ENCODE measurements at places on chromosomes 1 and 21. TPM values are rescaled to one million over a fixed set of nuclear protein-coding genes. Genes with fewer than 3 reads are reported as not detected.

The CLDN17 gene
- not detected for total RNA-seq

- H3K4me1 ChIP-seq, result no peaks in the 10 kb centered on the region
- no peaks in the 10 kb centered on the region for H3K27me3 ChIP-seq
- H3K27ac ChIP-seq, result no peak overlapping the region
- peaks cover 13% of the 10 kb centered on the region for H3K36me3 ChIP-seq
- no peak overlapping the region for H3K4me3 ChIP-seq
Measured at GRCh38 chr1:51719146-51719545, 102.3 kb downstream of the OSBPL9 start.

- H3K4me3 ChIP-seq, result no peak overlapping the region
- peaks cover 2% of the 10 kb centered on the region for H3K36me3 ChIP-seq
- peaks cover 40% of the 10 kb centered on the region for H3K4me1 ChIP-seq
- no peak for DNase-seq
- no peaks in the 10 kb centered on the region for H3K27me3 ChIP-seq
Measured at GRCh38 chr1:167197692-167198091, 23.0 kb upstream of the POU2F1 start.

DNA sequence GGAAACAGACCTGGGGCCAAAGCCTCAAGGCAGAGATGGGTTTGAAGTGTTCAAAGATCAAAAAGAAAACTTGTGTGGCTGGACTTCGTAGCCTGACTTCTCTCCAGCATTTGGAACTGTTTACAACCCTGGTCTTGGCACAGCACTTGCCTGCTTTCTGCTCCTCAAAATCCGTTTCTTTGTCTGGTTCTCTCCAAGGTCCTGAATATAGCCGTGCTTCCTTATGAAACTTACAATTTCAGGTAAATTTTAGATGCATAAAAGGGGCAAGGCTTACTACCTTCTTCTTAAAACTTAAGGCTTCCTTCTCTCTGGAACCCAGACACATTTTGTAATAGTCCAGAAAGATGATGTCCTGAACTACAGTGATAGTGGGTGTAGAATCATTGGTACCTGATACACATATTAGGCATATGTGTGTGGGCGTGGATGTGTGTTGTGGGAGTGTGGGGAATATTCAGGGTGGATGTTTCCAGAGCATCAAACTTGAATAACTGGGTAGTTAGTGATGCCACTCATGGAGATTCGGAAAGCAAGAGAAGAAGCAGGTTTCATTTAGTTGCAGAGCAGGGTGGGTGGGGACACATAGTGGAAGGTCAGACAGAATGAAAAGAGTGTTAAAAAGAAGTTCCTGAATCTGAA, 26.4 kb upstream of the FAM78B start:
- H3K36me3 ChIP-seq, result no peaks in the 10 kb centered on the region
- no peak overlapping the region for H3K4me3 ChIP-seq
- no peak for DNase-seq
- H3K27me3 ChIP-seq, result no peaks in the 10 kb centered on the region
- no peaks in the 10 kb centered on the region for H3K4me1 ChIP-seq

The NCAM2 gene
- 135 TPM for total RNA-seq

DNA sequence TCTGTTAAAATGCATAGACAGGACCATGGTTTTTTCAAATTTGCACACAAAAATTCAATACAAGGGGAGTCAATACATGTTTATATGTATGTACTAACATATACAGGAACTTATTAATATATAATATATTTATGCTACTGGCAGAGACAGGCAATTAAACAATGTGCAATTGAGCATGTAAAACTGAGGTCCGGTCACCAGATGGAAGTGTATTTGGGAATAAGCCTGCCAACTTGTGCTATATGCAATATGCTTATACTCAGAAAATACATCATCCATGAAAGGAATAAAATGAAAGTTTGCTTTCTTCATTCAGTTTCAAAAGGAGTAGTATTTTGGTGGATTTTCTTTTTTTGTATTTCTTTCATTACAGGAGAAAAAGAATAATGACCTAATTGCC, 640.2 kb upstream of the CXADR start:
- no peaks in the 10 kb centered on the region for H3K4me1 ChIP-seq
- H3K27ac ChIP-seq, result no peak overlapping the region
- no peaks in the 10 kb centered on the region for H3K27me3 ChIP-seq
- H3K36me3 ChIP-seq, result peaks cover under 1% of the 10 kb centered on the region
- no peak overlapping the region for H3K4me3 ChIP-seq
- DNase-seq, result no peak

GRCh38 chr1:73042403-73042802, 760.1 kb upstream of the NEGR1 start:
- H3K27ac ChIP-seq, result no peak overlapping the region
- DNase-seq, result no peak
- H3K4me3 ChIP-seq, result no peak overlapping the region
- no peaks in the 10 kb centered on the region for H3K36me3 ChIP-seq
- H3K27me3 ChIP-seq, result no peaks in the 10 kb centered on the region

DNA sequence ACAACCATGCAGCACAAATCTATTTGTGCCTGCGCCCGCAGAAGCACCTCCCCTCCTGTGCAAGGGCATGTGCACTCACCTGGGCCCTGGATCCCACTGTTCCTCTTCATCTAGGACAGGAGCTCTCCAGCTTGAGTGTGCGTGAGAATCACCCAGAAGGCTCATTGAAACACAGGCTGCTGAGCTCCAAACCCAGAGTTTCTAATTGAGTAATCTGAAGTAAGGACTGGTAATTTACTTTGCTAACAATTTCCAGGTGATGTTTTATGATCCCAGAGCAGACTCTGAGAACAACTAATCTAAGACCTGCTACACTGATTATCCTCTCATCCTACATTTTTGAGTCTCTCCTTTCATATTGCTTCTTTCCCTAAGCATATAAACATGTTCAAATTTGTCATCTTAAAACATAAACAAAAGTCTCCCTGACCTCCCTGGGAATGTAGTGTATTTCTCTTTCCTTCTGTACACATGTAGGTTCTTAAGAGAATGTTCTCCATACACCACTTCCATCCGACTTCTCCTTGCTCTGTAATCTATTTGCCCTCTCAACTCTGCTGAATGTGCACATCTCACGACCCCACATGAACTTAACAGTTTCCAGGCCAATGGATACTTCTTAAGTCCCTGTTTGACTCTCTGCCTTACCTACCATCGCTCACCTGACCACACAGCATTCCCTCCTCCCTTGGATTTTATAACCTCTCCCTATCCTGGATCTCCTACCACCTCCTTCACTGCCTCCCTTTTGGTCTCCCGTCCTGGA, 522.5 kb downstream of the SMYD3 start:
- H3K27ac ChIP-seq, result no peak overlapping the region
- H3K36me3 ChIP-seq, result no peaks in the 10 kb centered on the region
- H3K4me3 ChIP-seq, result no peak overlapping the region
- H3K4me1 ChIP-seq, result peaks cover 33% of the 10 kb centered on the region
- H3K27me3 ChIP-seq, result no peaks in the 10 kb centered on the region
- no peak for DNase-seq

DNA sequence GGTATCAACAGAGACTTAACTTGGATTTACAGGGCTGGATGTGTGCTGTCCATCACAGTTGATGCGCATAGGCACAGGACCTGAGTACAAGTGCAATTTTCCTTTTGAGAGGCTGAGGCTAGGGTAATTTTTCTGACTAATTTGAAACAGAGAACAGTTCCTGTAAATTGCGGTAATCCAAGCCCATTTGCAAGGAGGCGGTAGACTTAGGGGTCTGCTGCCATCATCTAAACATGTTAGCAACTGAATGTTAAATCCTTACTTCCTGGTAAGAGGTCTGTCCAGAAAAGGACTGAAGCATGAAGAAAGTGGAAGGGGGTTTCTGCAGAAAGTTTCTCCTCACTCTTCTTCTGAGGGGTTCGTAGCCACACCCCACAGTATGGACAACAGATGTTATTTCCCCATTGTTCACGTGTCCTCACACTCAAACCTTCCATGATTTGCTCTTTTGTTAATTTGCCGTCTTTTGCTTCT, 23.7 kb upstream of the C1orf198 start:
- DNase-seq, result no peak
- no peaks in the 10 kb centered on the region for H3K27me3 ChIP-seq
- peaks cover 35% of the 10 kb centered on the region for H3K4me1 ChIP-seq
- H3K36me3 ChIP-seq, result no peaks in the 10 kb centered on the region
- H3K27ac ChIP-seq, result no peak overlapping the region

DNA sequence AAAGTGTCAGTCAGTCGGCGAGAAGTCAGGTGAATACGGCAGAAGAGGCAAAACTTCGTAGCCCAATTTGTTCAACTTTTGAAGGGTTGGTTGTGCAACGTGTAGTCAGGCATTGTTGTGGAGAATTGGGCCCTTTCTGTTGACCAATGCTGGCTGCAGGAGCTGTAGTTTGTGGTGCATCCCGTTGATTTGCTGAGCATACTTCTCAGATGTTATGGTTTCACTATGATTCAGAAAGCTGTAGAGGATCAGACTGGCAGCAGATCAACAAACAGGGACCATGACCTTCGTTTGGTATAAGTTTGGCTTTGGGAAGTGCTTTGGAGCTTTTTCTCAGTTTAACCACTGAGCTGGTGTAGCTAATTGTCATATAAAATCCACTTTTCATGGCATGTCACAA, 190.2 kb upstream of the ADAMTS5 start:
- H3K4me1 ChIP-seq, result peaks cover 20% of the 10 kb centered on the region
- no peaks in the 10 kb centered on the region for H3K36me3 ChIP-seq
- DNase-seq, result no peak
- no peak overlapping the region for H3K4me3 ChIP-seq
- no peak overlapping the region for H3K27ac ChIP-seq

GRCh38 chr1:77652268-77652667, 30.2 kb downstream of the ZZZ3 start:
- H3K36me3 ChIP-seq, result peaks cover 33% of the 10 kb centered on the region
- H3K27me3 ChIP-seq, result no peaks in the 10 kb centered on the region
- peak overlapping the region; percentile 73 for H3K27ac ChIP-seq
- peaks cover 34% of the 10 kb centered on the region for H3K4me1 ChIP-seq

The TMPRSS15 gene
- 1.3 TPM for total RNA-seq

DNA sequence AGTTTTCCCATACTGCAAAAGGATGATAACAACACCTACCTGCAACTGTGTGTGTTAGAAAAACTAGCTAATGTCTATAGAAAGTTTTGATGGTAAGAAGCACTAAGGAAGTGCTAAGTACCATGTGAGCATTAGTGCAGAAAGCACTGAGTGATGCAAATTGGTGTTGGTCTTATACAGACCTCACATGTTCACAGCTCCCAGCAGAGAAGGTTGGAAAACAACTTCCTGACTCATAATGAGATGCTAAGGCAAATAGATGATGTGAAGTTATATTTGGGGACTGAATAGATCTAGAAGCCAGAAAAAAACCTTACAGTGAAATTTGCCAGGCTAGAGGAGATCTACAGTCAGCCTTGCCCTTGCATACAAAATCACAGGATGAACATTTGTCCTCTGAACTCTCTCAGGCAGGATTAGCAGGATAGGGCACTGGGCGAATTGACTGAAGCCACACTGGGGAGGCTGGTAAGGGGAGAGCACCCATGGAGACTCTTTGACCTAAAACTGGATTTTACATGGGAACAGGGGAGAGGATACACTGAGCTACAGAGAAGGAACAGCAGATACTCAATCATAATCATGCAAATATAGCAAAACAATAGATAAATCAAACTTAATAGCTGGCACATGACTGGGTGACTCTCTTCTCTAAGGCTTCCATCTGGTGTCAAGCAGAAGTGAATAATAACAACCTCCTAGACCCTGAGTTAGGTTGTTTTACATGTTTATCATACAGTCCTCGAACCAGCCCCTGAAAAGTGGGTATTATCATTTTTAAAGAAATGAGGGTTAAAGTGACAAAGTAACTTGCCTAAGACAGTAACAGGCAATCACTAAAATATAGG, 61.3 kb downstream of the ASTN1 start:
- no peak overlapping the region for H3K27ac ChIP-seq
- no peaks in the 10 kb centered on the region for H3K36me3 ChIP-seq
- no peaks in the 10 kb centered on the region for H3K27me3 ChIP-seq
- DNase-seq, result no peak
- no peaks in the 10 kb centered on the region for H3K4me1 ChIP-seq

The GPR25 gene
- total RNA-seq, result not detected

GRCh38 chr1:244350027-244350426, 101.7 kb downstream of the ADSS2 start:
- peak overlapping the region; percentile 86 for H3K27ac ChIP-seq
- H3K4me3 ChIP-seq, result peak overlapping the region; percentile 15
- DNase-seq, result no peak
- H3K4me1 ChIP-seq, result peaks cover 65% of the 10 kb centered on the region

The USH2A gene
- not detected for total RNA-seq

The LYPD8 gene
- not detected for total RNA-seq

The TXNIP gene
- 274 TPM for total RNA-seq

- H3K36me3 ChIP-seq, result no peaks in the 10 kb centered on the region
- no peak for DNase-seq
- no peak overlapping the region for H3K4me3 ChIP-seq
- H3K27me3 ChIP-seq, result no peaks in the 10 kb centered on the region
Measured at GRCh38 chr1:115261496-115261895, 76.6 kb downstream of the NGF start.

The PODN gene
- total RNA-seq, result 6.5 TPM

GRCh38 chr1:231039161-231040018, 664 bp downstream of the FAM89A start:
- peak; percentile 85 for DNase-seq
- H3K4me3 ChIP-seq, result peak overlapping the region; percentile 73
- H3K27me3 ChIP-seq, result no peaks in the 10 kb centered on the region
- H3K4me1 ChIP-seq, result peaks cover 21% of the 10 kb centered on the region
- peaks cover 1% of the 10 kb centered on the region for H3K36me3 ChIP-seq

DNA sequence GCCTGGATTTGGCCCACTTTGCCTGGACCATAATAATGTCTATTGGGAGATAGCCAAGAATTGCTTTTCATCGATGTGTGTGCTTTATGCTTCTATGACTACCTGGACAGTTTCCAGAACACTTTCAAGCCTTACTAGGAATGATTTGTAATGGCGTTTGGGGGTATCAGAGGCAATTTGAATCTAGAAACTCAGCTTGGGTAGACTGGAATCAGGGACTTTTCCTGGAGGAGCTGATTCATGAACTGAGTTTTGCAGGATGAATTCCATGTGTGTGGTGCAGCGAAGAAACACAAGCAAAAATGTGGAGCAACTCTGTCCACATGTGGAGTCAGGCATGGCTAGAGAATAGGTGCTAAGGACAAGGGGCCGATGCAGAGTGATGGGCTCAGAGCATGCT, 11.9 kb upstream of the TMEM61 start:
- H3K27me3 ChIP-seq, result no peaks in the 10 kb centered on the region
- no peak for DNase-seq
- no peak overlapping the region for H3K27ac ChIP-seq
- H3K4me1 ChIP-seq, result peaks cover 13% of the 10 kb centered on the region

GRCh38 chr1:209414803-209415329, 168.6 kb upstream of the CAMK1G start:
- H3K27ac ChIP-seq, result no peak overlapping the region
- no peaks in the 10 kb centered on the region for H3K36me3 ChIP-seq
- no peak for DNase-seq
- H3K4me1 ChIP-seq, result peaks cover 8% of the 10 kb centered on the region
- H3K27me3 ChIP-seq, result peaks cover 24% of the 10 kb centered on the region

DNA sequence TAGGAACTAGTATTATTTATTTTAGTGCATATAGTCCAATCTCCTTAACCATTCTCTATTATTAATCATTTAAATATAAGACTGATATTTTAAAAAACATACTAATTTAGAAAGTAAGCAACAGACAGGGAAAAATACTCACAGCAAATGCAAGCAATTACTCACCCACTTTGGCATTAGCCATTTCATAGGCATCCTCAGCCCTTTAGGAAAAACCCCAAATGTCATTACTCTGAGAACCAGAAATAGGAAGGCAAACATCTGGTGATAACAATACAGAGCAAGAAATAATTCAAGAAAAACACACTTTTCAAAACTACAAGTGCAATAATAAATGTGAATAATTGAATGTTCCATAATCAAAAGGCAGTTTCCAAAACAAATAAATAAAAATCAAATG, 545.1 kb downstream of the PLPP3 start:
- H3K27me3 ChIP-seq, result no peaks in the 10 kb centered on the region
- H3K36me3 ChIP-seq, result peaks cover 5% of the 10 kb centered on the region

The AIM2 gene
- not detected for total RNA-seq
